LoVo (cell line): ENCODE measurements at places on chromosomes 3 and 15.

- no peak for DNase-seq
These were observed 444.5 kb downstream of the EPHB1 start for GRCh38 chr3:135239615-135239884.

DNA sequence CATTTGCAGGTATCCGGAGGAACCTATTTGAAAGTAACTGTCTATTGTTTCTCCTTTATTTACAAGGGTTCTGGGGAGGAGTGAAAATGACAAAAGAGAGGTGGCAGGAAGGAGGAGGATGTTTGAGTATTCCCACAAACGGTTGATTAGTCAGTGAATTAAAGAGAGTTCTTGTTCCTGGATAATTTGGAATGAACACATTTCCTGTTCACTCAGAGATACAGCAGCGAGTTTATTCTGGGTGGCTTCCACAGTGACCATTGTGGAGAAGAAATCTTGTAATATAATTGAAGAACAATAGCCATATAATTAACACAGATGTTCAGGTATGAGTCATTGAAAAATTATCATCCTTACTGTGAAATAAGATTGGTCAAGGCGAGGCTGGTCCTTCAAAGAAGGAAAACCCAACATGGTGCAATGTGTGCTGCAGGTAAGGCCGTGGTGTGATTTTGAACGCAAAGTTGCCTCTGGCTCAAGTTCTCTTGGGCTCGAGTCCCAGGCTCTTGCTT lies 77.3 kb downstream of the NFKBIZ start:
- DNase-seq: no peak

DNA sequence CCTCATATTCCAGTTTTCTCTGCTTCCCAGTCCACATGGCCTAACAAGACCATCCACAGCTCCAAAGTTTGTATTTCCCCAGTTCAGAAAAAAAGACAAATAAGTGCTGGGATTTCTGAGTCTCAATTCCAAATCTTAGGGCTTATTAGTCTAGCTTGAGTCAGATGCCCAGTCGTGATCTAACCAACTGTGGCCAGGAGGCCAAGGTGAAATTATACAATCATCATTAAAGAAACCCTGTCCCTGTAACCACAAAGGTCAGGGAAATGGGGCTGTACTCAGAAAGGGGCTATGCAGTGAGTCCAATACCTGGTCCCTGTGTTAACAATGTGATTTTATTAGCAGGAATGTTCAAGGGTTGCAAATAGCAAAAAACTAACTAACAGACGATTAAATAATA lies 40.5 kb upstream of the MITF start:
- no peak for DNase-seq

- DNase-seq: no peak
These were observed 72.0 kb downstream of the FSIP1 start for GRCh38 chr15:39710681-39711080.

DNA sequence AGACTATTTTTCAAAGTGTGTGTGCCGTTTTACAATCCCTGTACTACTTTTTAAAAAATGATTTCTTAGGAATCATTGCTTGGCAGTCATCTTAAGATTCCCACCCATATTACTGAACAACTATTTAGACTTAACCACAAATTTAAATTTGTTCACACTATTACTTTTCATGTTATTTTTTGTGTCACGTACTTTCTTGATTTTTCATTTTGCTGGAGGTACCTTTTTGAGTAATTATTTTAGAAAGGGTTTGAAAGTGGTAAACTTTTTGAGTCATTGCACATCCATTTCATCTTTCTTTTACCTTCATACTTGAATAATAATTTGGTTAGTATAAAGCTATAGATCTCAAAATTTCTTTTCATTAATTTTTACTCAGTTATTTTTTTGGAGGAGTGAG lies 16.9 kb downstream of the CMTM8 start:
- no peak for DNase-seq

- DNase-seq: no peak
These were observed 115.1 kb downstream of the DNAJB8 start for GRCh38 chr3:128351546-128351945.

- no peak for DNase-seq
These were observed 50.0 kb downstream of the RASGRP1 start for GRCh38 chr15:38514601-38515000.

DNA sequence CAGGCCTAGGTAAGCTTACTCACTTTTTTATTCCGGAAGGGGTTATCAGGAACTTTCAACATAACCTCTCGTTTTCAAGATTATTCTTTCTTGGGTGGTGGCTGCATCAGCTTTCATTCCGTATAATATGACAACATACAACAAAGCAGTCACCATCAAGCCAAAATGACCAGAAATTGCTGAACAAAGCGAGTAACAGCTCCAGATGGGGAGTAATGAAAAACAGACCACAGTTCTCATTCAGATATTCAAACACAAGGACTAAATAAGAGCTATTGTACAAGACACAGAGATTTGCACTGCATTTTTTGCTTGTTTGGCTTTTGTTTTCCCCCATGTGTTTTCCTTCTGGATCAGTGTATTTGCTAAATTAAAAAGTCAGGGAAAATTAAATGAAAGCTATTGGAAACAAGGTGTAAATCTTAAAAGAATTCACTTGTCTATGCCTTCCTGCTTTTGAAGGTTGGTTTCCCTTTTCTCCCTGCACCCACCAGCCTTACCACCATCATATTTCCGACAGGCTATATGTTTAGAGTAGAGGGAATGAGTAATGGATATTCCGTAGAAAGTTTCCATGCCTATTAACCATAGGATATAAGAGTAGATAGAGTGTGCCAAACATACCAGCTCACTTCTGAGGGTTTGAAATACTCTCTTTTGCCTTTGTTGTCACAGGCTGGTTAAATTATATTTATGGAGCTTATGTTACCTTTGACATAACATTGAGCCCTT lies 213.6 kb downstream of the RBMS3 start:
- no peak for DNase-seq

DNA sequence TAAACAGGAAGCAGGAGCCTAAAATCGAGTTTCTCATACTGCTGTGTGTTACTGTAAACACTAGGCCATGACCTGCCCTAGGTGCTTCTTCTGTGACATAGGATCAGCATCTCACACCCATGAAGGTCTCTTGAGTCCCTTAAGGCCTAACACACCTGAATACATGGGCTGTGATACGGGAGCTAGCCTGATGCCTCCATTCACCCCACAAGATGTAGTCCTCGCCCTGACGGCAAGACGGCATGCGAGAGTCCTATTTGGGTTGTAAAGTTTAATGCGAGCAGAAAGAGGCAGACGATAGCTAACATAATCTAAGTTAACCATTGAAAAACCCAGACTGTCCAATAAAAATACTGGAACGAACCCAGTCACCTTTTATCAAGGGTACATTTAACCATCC lies 241.1 kb upstream of the ICE2 start:
- DNase-seq: no peak

DNA sequence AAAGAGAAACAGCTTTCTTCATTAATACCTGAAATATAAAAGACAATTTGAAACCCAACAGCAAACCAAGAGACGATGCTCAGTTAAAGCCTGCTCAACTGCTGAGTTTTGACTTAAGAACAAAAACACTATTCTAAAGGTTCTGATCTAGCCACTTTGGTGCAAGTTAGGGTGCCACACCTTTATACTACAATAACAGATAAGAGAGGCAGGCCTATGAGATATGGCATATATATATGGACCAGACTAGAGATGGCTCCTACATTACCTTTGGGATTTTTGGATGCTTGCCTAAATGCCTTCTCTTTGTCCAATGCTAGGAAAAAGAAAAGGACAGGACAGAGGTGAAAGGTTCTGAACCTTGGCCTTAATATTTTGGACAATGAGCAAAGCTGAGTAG lies 68.6 kb downstream of the INO80 start:
- DNase-seq: no peak

DNA sequence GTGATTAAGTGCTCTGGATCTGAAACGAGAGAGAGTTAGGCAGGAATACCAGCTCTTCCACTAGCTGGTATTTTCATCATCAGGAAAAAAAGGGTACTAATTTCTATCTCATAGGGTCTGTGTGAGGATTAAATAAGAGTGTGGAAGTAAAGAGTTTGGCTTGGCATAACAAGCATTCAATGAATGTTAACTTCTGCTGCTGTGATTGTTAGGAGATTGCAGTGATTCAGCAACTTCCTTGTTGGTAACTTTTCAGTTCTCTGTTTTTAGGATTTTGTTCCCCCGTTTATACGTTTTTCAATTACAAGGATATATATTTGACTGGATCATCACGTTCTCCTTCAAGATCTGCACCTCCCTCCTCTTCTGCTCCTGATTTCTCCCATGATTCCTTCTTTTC lies 65.9 kb upstream of the MYO5C start:
- DNase-seq: no peak

GRCh38 chr3:124878561-124879336 lies 8.4 kb downstream of the ITGB5 start:
- peak; percentile 89 for DNase-seq

DNA sequence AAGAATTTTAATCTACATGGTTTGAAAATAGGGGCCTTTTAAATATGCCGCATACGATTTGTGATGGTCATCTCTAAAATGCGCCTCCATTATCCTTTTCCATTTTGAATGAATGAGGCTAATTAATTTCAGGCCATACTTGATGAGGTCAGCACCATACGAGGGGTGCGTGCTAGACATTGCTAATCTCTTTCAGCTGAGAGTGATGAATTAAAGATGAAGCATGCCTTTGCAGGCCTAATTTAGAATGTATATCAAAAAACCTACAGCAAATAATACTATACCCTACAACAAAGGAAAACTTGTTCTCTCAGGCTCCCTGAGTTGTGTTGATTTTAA lies 18.6 kb upstream of the NR2F2 start:
- no peak for DNase-seq

- DNase-seq: peak; percentile 2
These were observed 85.7 kb downstream of the TBL1XR1 start for GRCh38 chr3:177111541-177111949.

DNA sequence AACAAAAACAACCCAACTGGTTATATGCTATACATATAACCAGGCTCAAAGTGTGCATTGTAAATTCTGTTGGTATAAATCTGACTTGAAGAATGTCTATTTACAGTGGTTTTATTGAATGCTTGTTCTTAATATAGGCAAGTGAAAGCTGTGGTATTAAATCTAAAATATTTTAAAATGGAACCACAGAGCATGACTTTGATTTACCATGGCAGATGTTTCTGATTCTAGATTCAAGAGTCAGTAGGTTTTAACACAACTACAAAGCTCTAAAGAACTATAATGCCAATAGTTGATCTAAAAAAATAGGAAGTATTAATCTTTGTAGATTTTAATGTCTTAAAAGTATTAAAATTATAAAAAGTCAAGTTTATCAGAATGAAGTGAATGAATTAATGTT lies 141.9 kb upstream of the PLSCR5 start:
- no peak for DNase-seq
